ENCODE measurements at places on chromosomes 2 and 18. TPM values are rescaled to one million over a fixed set of nuclear protein-coding genes. Genes with fewer than 3 reads are reported as not detected.

CETN1 gene
- total RNA-seq, result not detected

- H3K27ac ChIP-seq, result no peak overlapping the region
- H3K36me3 ChIP-seq, result no peaks in the 10 kb centered on the region
- peak; percentile 50 for DNase-seq
- peaks cover 18% of the 10 kb centered on the region for H3K4me1 ChIP-seq
Measured at GRCh38 chr2:169072163-169072925, 3.0 kb downstream of the DHRS9 start.

DNA sequence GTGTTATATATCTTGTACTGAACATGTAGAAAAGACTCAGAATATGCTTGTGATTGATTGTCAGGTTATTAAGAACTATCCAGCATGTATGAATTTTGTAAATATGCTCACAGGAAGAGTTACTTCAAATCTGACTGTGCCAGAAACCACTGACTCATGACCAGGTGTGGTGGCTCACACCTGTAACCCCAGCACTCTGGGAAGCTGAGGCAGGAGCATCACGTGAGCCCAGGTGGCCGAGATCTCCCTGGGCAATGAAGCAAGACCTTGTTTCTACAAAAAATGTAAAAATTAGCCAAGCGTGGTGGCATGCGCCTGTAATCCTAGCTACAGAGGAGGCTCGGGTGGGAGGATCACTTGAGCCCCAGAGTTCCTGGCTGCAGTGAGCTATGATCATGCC is 126.6 kb downstream of the COMMD1 start:
- no peak overlapping the region for H3K27ac ChIP-seq
- DNase-seq, result no peak
- H3K36me3 ChIP-seq, result no peaks in the 10 kb centered on the region
- no peak overlapping the region for H3K4me3 ChIP-seq

MAT2A gene
- total RNA-seq, result 169 TPM

DNA sequence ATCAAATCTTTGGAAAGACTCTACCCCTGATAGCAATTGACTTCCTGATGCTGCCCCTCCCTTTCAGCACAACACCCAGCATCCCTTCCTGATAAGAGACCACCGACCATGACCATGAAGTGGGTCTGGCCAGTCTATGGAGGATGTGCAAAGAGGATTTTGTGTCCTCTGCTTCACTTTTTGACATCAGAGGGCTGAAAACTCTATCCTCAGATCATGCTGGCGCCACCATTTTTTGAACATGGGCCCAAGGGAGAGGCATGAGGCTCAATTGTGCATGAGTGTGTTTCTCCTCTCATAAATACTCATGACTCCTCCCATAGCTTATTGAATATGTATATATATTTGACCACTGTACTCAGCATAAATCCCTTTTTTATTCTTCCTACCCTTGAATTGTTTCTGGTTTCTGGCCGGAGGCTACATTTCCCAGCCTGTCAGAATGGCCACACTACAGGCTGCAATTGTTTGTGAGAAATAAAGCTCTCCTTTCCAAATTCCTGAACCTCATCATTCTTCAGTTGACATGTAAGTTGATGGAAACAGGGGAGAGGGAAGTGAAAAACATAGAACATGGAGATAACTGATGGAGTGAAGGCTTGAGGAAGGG is 314.1 kb downstream of the MYCN start:
- no peak overlapping the region for H3K27ac ChIP-seq
- H3K36me3 ChIP-seq, result no peaks in the 10 kb centered on the region
- H3K4me3 ChIP-seq, result no peak overlapping the region
- H3K27me3 ChIP-seq, result peaks cover 27% of the 10 kb centered on the region
- H3K4me1 ChIP-seq, result no peaks in the 10 kb centered on the region
